ENCODE measurements at places on chromosomes 5 and 9.

- no peak for DNase-seq
Observed at GRCh38 chr5:11675184-11675583, 229.1 kb downstream of the CTNND2 start.

DNA sequence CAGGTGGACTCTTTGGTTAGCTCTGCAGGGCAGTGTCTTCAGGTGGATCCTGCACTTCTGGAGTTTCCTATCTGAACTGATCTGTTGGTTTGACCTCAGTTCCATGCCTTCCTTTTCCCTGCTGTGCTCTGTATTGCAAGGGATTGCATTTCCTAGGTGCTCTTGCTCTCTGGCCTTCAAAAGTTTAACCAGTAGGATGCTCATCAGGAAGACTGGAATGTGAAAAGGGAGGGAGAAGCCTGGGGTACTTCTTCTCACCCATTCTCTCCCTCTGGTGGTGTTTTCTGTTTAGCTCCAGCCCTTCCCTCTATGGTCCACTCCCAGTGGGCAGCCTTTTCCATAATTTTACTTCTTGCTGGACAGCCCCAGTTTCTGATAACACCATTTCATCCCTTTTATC, 78.5 kb downstream of the ZNF618 start:
- DNase-seq, result no peak

DNA sequence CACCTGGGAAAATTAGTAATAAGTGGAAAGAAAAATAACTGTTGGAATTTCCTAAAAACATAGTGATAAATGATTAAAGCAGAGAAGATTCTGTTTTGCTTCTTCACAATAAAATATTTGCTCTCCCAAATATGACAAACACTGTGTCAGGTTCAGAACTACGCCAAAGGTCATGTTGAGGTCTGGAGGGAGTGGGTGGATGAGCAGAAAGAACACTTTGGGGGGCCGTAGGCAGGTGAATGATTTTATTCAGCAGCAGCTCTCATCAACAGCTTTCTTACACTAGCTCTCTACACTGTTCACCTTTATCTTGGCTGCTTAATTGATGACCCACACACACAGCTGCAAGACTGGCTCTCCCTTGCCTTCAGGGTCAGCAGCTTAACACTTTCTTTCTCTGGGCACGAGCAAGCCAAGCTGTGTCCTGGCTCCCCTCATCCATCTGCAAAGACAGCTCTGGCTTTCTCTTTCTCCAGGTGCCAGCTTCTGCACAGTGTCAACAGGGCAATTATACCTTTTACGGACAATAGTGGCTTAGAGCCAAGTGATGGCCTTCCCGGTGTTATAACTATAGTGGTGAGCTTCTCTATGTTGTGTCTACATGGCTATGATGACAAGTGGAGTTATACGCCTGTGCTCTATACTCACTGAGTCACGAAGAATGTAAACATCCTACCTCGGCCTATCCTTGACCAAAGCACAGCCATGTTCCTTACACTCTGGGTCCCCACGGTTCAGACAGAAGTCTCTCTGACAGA, 18.9 kb upstream of the GPX8 start:
- DNase-seq, result no peak

DNA sequence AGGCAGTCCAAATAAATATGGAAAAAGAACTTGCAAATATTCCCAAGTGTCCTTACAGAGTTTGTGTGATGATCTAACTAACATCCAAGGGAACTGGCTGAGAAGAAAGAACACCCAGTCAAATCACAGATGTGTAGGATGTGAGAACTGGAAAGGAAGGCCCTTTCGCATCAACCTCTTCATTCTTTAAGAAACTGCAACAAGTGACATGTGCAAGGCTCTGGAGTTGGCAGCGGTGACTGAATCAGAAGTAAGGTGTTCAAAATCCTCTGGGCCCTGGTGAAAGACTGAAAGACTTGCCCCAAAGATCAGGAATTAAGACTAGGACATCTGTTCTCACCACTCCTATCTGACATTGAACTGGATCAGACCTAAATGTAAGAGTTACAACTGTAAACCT, 88.7 kb downstream of the RAPGEF1 start:
- DNase-seq, result no peak

DNA sequence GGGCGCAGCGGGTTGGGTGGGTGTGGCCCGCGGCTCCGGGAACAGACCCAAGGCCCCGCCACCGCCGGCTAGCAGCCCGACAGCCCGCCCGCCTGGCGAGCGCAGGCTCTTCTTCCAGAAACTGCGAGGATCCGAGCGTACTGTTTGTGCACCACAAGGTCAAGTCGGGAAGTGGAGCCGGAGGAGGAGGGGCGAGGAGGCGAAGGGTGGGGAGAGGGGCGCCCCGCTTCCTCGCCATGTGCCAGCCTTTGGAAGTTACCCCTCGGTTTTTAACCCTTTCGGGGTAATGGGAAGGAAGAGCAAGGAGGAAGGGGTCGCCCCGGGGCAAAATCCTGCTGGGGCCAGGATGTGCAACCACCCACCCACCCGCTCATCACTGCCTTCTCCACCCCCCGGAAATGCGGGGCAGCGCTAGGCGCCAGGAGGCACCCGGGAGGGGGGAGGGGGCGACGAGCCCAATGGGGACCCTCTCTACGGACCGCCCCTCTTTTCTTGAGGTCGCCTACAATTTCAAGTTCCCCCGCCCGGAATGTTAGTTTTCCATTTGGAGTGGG, 1.1 kb upstream of the JADE2 start:
- peak; percentile 68 for DNase-seq
